ENCODE measurements at places on chromosomes 1 and 21.

DNA sequence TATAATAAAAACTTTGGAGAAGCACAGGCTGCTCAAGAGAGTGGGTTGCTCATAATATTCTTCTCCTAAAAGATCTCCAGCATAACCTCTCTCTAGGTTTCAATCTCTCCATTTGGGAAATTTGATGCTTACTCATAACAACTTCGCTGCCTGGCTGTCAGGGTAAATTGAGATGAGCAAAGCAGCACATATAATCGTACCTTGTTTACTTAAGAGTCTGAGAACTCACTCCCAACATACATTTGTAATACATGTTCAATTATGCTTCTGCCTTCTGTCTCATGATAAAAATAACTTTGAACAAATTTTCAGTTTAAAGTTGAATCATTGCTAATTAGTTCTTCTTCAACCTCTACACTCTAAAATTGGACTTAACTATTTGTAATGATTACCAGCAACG, 68.9 kb downstream of the DUSP10 start:
- DNase-seq: no peak

- DNase-seq: no peak
Observed at GRCh38 chr1:178518894-178519293, 6.0 kb downstream of the TEX35 start.

- DNase-seq: no peak
Observed at GRCh38 chr1:214123061-214123784, 135.4 kb downstream of the PROX1 start.

GRCh38 chr1:226702318-226702956, 36.6 kb downstream of the ITPKB start:
- no peak for DNase-seq

DNA sequence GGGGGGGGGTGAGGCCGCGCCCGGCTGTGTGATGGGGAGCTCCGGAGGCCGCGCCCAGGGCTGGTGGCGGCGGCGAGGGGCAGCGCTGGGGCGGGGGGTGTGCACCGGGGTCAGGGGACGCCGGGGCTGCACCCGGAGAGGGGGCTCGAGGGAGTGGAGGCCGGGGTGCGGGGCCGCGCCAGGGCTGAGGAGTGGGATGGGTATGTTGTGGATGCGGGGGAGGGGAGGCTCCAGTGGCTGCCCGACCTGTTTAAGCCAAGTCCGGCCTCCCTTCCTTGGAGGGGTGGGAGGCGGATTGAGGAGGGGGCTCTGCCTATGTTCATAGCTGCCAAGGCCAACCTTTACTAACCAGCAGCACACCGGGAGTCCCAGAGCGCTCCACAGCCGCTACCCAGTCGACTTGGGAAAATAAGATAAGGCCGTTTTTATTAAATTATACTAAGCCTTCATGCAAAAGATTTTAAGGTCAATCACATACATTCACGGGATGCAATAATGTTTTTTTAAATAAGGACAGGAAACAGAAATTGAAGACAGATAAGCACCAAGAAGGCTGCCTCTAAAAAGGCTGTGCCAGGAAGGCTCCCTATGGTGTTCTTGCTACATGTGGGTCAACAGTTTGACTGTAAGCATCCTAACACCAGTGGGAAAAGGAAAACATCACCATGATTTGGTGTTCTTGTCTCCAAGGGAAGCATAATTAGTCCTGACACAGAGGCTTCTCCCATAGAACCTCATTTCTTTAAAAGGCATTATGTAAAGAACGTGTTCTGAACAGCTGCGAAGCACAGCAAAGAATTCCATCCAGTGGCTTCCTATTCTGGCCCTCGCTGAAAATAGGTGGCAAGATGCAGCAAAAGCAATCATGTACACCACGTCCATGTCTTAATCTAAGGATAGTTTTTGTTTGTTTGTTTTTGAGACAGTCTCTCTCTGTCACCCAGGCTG, 626 bp upstream of the HLCS start:
- no peak for DNase-seq

DNA sequence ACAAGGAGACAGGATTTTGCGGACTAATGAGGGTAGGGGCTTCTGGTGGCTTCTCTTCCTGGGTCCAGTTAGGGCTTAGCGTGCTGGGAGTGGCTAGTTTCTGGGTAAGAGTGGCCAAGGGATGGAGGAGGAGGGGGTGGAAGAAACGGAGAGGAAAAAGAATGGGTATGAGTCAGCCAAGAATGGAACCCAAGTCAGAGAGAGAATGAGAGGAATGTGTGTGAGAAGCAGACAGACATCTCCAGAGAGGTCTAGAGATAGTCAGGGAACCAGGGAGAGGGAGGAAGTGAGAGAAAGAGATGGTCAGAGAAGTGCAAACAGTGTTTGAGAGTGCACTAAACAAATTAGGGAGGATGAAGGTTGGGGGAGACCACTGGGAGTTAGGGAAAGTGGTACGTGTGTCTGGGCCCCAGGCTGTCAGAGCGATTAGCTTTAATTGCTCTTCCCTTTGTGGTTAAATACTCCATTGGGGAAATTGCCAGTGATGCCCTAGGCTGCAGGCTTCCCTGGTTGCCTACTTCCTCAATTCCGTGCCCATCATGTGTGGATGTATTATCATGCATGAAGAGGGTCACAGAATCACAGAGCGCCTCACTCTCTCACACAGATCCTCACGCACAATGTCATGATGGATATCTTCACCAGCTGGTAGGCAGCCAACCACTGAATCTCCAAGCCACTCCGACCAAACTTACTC, 1.4 kb downstream of the PEA15 start:
- DNase-seq: no peak

DNA sequence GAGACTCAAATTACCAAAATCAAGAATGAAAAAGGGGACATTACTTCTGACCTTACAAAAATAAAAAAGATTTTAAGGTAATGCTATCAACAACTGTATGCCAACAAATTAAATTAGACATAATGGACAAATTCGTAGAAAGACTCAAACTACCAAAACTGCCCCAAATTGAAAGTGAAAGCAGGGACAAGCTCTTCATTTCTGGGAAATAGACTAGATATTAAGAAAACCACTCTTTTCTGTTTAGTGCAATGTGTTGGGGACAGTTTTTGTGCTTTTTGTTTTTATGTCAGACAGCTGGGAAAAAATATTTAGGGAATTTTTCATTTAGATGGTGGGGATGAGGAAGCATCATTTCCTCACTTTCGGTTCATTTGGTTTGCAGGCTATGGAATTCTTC, 4.9 kb upstream of the GBP1 start:
- DNase-seq: no peak

GRCh38 chr1:228438266-228438665, 21.6 kb upstream of the TRIM17 start:
- DNase-seq: no peak

DNA sequence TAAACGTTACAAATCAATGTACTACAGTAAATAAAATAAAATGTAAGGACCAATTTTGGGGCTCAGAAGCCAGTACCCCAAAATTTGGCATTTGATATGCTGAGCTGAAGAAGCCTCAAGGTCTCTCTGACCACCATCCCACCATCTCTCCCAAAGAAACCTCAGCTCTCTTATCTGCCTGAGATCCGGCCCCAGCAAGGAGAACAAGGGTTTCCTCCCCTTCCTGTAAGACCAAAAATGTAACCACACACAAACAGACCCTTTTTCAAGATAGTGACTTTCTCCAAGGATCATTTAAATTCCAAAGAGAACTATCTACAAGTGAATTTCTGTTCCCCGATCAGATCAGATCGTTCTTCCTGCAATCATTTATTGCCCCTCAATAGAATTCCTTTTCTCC, 68.1 kb upstream of the SLC45A1 start:
- no peak for DNase-seq

DNA sequence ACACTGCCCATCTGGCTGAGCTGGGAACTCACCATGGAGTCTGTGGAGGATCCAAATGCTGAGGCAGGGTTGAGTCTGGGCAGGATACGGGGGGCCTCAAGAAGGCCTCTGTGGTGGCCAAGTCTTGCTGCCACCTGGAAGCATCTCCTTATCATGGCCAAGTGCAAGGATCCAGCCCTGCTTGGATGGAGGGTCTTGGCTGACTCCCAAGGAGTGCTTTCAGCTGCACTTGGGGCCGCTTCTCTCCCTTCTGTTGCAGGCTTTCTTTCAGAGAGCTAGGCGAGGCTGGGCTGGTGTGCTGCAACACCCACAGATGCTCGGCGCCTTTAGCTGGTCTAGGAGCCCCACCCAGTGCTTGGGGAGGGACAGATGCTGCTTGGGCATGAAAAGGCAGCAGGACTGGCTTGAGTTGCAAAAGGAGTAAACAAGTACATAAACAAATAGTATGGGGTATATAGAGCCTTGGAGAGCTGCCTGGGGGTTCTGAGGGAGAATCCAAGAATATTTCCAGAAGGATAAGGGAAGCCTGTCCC, at the start of gene THEM5:
Gene THEM5 (minus strand): TSS at position 302 of the 533 bp plus-strand sequence. CDS start 147 bp downstream, at position 155.
- DNase-seq: no peak

- no peak for DNase-seq
Observed at GRCh38 chr1:82947278-82947677, 1051.7 kb downstream of the TTLL7 start.

- peak; percentile 72 for DNase-seq
Observed at GRCh38 chr21:34889320-34889675, 159.8 kb downstream of the RUNX1 start.

DNA sequence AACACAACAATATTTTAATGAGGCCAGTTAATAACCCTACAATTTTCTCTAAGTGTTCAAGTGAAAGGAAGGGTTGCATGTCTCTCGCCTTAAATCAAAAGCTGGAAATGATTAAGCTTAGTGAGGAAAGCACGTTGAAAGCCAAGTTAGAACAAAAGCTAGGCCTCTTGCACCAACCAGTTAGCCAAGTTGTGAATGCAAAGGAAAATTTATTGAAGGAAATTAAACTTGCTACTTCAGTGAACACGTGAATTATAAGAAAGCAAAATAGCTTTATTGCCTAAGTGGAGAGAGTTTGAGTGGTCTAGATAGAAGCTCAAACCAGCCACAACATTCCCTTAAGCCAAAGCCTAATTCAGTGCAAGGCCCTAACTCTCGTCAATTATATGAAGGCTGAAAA, 135.6 kb downstream of the DUSP10 start:
- DNase-seq: no peak

- no peak for DNase-seq
Observed at GRCh38 chr1:221138516-221138915, 259.3 kb downstream of the HLX start.

DNA sequence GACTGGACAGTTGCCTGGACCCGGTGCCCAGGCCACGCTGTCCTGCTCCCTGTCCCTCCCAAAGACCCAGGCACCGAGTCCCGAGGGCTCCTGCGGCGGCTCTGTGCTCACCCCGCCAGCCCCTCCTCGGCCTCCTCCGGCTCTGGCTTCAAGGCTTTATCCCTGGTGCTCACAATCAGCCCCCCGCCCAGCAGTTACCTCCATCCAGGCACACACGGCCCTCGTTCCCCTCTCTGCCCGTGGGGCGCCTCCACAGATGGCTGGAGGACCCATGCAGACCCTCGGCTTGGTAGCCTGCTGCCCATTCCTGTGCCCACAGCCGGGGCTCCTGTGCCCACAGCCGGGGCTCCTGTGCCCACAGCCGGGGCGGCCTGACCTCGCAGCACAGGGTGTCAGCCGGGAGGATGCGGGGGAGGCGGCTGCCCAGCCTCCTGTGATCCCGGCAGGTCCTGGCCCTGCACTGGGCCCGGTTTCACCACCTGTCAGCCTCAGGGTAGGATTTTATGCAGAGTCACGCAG, 52.3 kb upstream of the COL18A1 start:
- no peak for DNase-seq

GRCh38 chr1:31781756-31782371, 17.7 kb upstream of the ADGRB2 start:
- no peak for DNase-seq

DNA sequence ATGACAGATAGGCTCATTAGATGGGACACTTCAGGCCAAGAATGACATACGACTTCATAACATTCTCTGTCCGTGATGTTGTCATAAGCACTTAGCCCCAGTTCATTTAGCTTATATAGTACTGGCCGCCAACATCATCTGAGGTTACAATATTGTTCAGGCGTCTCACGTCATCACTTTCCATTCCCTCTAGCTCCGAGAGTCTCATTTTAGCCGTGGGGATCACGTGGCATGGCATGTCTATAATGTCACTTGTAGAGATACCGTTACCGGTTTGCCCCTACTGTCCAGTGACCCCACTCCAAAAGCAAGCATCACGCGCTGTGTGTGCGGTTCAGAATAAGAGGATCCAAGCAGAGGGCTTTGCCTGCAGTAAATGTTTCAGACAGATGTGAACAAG, 34.6 kb upstream of the HEATR1 start:
- DNase-seq: no peak

DNA sequence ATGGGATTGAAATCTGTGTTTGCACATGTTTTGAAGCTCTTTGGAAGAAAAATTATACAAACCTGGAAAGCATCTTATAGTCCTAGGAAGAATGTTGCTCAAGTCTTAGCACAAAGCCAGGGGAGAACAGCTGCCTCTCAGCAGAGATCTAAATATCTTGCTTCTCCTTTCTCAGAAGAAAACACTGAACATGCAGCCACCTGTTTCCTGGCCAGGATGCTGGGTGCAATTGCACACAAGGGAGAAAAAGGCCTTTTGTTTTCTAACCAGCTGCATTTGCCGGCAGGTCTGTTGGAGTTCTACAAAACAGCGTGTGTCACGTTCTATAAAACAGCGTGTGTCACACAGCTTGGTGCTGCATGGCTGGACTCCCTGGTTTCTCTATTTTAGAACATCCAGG, 259.6 kb upstream of the PLD5 start:
- no peak for DNase-seq

DNA sequence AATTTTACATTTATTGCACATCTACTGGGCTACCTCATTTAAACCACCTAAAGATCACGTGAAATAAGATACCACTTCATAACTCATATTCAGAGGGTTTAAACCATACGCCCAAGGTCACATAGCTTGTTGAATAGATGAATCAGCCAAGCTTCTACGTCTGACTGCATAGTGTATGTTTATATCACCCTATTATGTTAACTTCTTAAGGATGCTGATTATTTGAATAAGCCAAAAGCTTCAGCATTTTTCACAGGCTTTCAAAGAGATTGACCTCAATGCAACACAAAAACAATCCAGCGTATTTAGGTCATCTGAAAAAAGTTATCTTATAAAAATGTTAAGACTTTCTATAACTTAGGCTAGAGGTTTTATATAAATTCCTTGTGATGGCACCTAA, 373.8 kb downstream of the TGFB2 start:
- no peak for DNase-seq

DNA sequence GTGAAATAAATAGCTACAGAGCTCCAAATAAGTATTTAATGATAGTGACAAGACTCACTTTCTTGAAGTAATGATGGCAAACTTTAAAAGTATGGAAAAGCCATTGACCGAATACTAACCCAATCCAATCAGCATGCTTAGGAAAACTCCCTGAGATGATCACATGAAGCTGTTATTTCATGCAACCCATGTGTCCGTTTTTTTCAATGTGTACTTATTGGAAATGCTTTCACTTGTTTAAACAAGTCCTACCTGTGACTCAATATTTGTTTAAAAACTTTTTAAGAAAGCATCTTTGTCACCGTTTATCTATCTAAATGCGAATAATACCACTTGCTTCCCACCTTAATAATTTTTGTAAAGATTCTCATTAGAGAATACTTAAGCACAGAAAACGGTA, 185.8 kb downstream of the NRIP1 start:
- DNase-seq: no peak

GRCh38 chr1:16922885-16923431, 1.2 kb downstream of the CROCC start:
- no peak for DNase-seq

GRCh38 chr1:100358210-100358609, 5.9 kb downstream of the CDC14A start:
- DNase-seq: no peak

GRCh38 chr1:200971428-200971903, 52.0 kb downstream of the KIF21B start:
- no peak for DNase-seq
